CD4-positive, alpha-beta T cell (primary cell): ENCODE measurements at places on chromosomes 4 and X. TPM values are rescaled to one million over a fixed set of nuclear protein-coding genes. Genes with fewer than 3 reads are reported as not detected.

DNA sequence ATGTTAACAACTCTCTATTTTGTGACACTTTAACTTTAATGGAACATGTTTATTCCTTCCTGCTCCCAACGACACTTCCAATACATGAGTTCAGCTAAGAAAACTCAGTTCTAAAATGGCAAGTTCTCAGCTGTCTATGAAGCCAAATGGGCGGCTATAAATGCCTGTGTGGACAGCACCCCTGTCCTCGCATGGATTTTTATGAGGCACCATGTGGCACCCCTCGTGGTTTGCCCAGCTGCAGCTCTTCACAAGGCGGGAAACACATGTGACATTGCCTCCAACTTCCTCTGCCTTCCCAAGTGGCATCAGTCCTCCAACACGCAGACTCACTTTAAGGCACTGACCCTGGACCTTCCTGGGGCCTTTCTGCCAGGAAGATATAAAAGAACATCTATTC is 48.0 kb downstream of the SH3RF1 start:
- no peak overlapping the region for H3K4me3 ChIP-seq
- H3K36me3 ChIP-seq: no peaks in the 10 kb centered on the region
- DNase-seq: no peak
- H3K27me3 ChIP-seq: no peaks in the 10 kb centered on the region

DNA sequence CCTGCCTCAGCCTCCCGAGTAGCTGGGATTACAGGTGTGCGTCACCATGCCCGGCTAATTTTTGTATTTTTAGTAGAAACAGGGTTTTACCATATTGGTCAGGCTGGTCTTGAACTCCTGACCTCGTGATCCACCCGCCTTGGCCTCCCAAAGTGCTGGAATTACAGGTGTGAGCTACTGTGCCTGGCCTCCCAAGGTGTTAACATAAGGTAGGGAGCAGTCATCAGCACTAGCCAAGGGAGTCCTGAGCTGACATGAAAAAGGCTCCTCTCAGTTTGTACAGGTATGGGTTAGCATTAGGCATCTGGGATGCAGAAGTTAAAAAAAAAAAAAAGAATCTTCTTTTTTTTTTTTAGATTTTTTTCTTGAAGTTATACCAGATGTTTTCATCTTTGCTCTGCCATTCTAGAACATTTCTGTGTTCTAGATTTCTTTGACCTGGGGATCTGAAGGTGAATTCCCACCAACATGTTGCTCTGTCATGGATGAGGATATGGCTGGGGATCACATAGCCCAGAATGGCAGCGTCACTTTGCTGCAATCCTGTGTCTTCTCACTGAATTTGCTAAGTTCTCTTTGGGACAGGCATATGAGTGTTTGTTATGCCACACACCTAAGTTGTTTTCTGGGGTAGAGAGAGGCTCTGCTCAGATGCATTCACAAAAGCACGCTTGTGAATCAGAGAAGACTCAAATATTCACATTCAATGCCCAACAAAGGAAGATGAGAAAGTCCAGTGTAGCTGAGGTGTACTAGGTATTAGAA is 24.4 kb upstream of the PLA2G12A start:
- no peak for DNase-seq
- no peaks in the 10 kb centered on the region for H3K36me3 ChIP-seq
- H3K27me3 ChIP-seq: no peaks in the 10 kb centered on the region
- H3K4me1 ChIP-seq: no peaks in the 10 kb centered on the region
- no peak overlapping the region for H3K4me3 ChIP-seq
- H3K27ac ChIP-seq: no peak overlapping the region

DNA sequence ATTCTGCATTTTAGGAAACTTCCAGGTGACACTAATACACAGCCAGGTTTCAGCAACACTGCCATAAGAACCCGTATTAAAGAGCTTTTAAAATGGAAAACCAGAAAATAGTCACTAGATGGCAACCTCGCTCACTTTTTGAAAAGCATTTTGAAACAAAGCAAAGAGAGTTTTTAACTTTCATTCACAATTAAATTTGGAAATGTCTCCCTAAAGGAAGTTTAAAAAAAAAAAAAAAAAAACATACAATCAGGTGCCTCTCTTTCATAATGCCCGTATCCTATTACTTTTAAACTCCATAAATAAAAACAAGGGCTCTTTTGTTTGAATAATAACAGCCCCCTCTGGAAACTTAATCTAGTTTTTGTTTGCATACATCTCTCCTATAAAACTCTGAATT is 20.3 kb downstream of the MEPE start:
- H3K27ac ChIP-seq: no peak overlapping the region
- no peaks in the 10 kb centered on the region for H3K4me1 ChIP-seq
- peaks cover 4% of the 10 kb centered on the region for H3K27me3 ChIP-seq
- no peak for DNase-seq
- H3K36me3 ChIP-seq: no peaks in the 10 kb centered on the region
- H3K4me3 ChIP-seq: no peak overlapping the region

DNA sequence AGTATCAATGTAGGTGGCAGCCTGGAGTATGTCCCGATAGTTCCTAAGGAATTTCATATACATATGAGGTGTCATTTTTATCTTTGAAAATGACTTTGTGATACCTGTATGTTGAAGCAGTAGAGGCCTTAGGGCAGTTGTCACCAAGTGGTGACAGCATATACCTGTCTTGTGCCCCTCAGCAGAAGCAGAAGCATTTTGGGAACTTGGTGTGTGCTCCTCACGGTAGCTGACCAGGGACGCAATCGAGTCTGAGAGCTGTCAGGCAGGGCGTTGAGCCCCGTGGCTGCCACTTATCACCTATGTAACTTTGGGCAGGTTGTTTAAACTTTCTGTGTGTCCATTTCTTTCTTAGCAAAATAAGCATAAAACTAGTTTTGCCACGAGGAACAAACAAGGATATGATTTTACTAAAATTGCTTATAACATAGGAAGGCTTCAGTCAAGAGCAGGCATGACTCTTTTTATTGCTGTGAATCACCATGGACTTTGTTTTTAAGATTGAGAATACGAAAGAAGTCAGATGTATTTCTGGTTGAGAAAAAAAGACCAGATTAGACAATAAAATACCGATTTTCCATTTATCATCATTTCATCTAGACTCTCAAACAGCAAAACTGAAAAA is 161.5 kb downstream of the CPE start:
- H3K27ac ChIP-seq: no peak overlapping the region
- H3K4me3 ChIP-seq: no peak overlapping the region
- no peak for DNase-seq
- H3K27me3 ChIP-seq: no peaks in the 10 kb centered on the region
- H3K36me3 ChIP-seq: no peaks in the 10 kb centered on the region
- no peaks in the 10 kb centered on the region for H3K4me1 ChIP-seq

DNA sequence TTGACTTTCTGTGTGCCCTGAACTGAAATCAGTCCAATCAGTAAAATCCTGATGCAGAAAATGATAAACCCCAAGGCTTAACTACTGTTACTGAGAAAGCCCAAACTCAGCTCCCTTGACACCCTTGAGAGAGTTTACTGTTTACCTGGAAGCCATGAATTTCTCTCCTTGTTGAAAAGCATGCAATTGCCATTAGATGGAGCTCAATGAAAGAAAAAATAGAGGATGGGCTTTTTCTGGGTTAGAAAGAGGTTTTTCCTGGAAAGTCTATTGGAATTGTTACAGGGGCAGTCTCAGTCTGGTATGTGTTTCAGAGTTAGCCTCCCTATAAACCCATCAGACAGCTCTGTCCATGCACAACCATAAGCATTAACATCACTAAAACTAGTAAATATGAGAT is 66.4 kb upstream of the C4orf54 start:
- H3K4me3 ChIP-seq: no peak overlapping the region
- no peak overlapping the region for H3K27ac ChIP-seq
- no peaks in the 10 kb centered on the region for H3K36me3 ChIP-seq
- H3K27me3 ChIP-seq: no peaks in the 10 kb centered on the region
- no peak for DNase-seq

GRCh38 chrX:121781991-121782390 is 734.6 kb downstream of the GLUD2 start:
- no peak for DNase-seq
- H3K36me3 ChIP-seq: no peaks in the 10 kb centered on the region
- no peaks in the 10 kb centered on the region for H3K4me1 ChIP-seq
- no peak overlapping the region for H3K4me3 ChIP-seq

DNA sequence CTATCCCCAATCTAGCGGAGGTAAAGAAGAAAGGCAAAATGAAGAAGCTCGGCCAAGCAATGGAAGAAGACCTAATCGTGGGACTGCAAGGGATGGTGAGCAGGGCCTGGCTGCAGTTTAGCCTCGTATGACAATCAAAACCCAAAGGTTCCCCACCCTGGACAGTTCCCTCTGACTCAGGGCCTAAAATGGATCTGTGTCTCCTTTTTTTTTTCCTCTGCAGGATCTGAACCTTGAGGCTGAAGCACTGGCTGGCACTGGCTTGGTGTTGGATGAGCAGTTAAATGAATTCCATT is 986 bp downstream of the HDAC6 start:
- H3K36me3 ChIP-seq: peaks cover 17% of the 10 kb centered on the region
- H3K27me3 ChIP-seq: no peaks in the 10 kb centered on the region
- peaks cover 17% of the 10 kb centered on the region for H3K4me1 ChIP-seq
- peak overlapping the region; percentile 84 for H3K4me3 ChIP-seq
- peak; percentile 16 for DNase-seq

DNA sequence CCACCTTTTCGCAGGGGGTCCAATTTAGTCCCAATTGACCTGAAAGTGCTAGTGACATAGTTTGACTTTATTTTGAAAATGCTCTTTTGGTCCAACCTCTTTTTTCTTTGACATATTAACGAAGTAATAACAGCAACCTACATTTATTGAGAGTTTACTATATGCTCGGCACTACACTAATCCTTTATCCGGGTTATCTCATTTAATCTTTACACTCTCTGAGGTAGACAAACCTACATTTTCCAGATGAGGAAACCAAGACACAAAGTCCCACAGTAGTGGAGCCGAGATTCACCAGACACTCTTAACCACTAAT is 307 bp upstream of the ATRX start:
- no peaks in the 10 kb centered on the region for H3K27me3 ChIP-seq
- H3K4me1 ChIP-seq: peaks cover 25% of the 10 kb centered on the region
- H3K27ac ChIP-seq: peak overlapping the region; percentile 91
- DNase-seq: no peak
- no peaks in the 10 kb centered on the region for H3K36me3 ChIP-seq
- H3K4me3 ChIP-seq: peak overlapping the region; percentile 92

- no peak overlapping the region for H3K27ac ChIP-seq
- H3K36me3 ChIP-seq: no peaks in the 10 kb centered on the region
- no peaks in the 10 kb centered on the region for H3K27me3 ChIP-seq
Measured at GRCh38 chrX:38275615-38276014, 51.7 kb downstream of the RPGR start.

DNA sequence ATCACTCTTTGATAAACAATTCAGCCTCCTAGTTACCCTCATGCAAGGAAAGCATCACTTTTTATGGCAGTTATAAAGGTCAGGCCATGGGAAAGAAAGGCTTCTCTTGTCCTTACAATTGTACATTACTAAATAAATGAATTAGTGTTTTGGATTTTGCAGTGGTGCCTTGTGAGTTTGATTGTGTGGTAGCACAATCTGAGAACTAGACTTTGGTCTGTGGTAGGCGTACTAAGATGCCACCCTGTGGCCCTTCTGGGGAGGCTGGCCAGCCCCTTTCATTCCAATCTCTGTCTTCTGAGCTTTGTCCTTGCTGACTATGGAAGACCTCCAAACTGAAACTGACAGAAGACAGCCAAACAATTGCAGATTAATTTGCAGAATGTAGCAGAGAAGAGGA is 14.6 kb upstream of the HNRNPD start:
- DNase-seq: no peak
- H3K4me3 ChIP-seq: no peak overlapping the region
- H3K4me1 ChIP-seq: no peaks in the 10 kb centered on the region
- no peaks in the 10 kb centered on the region for H3K36me3 ChIP-seq
- no peak overlapping the region for H3K27ac ChIP-seq

- DNase-seq: no peak
- no peak overlapping the region for H3K4me3 ChIP-seq
- peaks cover 18% of the 10 kb centered on the region for H3K36me3 ChIP-seq
- H3K4me1 ChIP-seq: peaks cover 19% of the 10 kb centered on the region
- no peaks in the 10 kb centered on the region for H3K27me3 ChIP-seq
Measured at GRCh38 chrX:23785580-23785979, 2.6 kb downstream of the SAT1 start.

- no peak for DNase-seq
- H3K4me3 ChIP-seq: no peak overlapping the region
Measured at GRCh38 chr4:100289530-100289888, 99.2 kb upstream of the DDIT4L start.

DNA sequence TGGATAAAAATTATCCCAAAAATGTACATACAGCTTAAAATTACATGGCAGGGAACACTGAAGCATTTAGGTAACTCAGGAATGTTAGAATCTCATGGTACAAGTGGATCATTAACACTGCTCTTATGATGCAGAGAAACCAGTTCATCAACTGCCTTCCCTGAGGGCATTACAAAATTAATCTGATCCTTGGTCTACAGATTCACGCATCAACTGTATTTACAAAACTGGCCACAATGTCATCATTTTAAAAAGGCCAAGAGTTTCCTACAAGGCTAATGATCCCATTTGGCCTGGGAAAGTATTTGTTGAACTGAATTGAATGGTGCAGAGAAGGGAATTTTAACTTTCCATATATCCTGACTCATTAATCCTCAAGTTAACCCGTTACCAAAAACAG is 84.6 kb downstream of the TSPAN5 start:
- H3K27me3 ChIP-seq: no peaks in the 10 kb centered on the region
- peaks cover 3% of the 10 kb centered on the region for H3K36me3 ChIP-seq
- no peak for DNase-seq
- peaks cover 8% of the 10 kb centered on the region for H3K4me1 ChIP-seq
- H3K4me3 ChIP-seq: no peak overlapping the region

- H3K36me3 ChIP-seq: no peaks in the 10 kb centered on the region
- no peaks in the 10 kb centered on the region for H3K4me1 ChIP-seq
- no peaks in the 10 kb centered on the region for H3K27me3 ChIP-seq
Measured at GRCh38 chr4:101155368-101155767, 192.0 kb downstream of the PPP3CA start.

DNA sequence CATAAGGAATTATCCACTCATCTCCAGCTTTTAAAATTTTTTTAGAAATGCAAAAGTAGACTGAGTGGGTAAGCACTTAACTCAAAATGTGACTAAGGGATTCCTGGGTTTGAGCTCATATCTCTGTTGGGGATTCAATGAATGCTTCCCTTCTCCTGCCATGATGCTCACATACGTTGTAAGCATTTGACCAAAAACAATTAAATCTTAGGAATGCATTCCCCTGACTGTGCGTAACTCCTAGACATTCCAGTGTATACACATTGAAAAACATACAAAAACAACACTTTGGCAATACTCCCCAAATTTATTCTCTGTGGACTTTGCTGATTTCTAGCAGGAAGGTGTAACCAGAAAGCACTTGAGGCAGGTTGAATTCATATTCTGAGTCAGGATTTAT is 29.8 kb downstream of the SPANXA2 start:
- no peak overlapping the region for H3K4me3 ChIP-seq
- H3K4me1 ChIP-seq: no peaks in the 10 kb centered on the region
- DNase-seq: no peak

DNA sequence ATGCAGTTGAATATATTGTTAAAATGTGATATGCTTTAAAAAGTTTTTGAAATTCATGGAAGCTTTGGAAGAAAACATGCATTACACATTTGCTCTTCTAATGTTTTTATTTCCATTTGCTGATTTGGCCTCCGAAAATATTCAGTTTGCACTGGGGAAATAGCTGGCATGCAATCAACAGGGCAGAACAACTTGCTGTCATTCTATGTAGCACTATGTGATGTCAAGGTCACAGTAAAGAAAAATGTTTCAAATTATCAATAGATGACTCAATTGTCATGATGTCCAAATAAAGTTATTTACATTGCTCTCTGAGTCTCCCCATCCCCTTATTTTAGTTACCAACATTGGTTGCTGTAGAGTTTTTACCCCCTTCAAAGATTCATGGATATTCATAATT is 119.2 kb downstream of the TLL1 start:
- no peaks in the 10 kb centered on the region for H3K27me3 ChIP-seq
- no peaks in the 10 kb centered on the region for H3K36me3 ChIP-seq
- no peak overlapping the region for H3K4me3 ChIP-seq
- no peak for DNase-seq

Gene DOK7
- total RNA-seq: not detected

Gene RAB40AL
- not detected for total RNA-seq

Gene P2RY8
- total RNA-seq: 139 TPM

Gene DMRTC1B
- total RNA-seq: 2.0 TPM
